ENCODE measurements at places on chromosomes 3 and 15. TPM values are rescaled to one million over a fixed set of nuclear protein-coding genes. Genes with fewer than 3 reads are reported as not detected.

DNA sequence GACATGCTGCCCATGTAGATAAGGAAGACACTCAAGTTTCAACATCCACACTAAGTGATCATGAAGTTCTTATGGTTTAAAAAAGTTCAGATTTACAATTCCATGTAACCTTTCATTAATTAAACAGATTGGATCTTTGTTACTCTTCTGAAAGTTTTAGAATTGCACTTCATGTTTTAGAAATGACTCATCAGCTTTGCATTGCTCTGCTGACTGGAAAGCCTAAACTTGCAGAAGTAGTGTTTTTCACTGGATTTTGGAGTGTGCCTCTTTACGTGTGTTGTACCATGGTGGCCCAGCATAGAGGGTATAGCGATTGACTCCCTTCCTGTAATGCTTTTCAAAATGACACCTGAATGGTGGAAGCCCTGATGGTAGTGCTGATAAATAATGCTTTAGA is 157.9 kb downstream of the BBX start:
- no peak for DNase-seq

DNA sequence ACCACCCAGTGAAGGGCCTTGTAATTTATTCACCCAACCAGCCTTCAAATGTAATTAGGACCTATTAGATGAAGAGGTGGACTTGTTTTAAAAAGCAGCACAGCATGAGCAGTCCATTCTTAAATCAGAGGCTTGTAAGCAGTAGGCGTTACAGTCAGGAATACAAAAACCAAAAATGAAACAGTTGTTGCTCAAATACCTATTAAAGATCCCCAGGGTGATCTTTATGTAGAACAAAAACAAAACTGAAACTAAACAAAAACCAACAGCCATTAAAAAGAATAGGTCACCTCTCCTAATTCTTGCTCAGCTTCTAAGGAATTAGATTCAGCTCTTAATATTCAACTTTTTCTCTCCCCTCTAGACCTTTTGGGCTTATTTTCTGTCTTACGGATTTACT is 104.9 kb upstream of the ST8SIA2 start:
- DNase-seq = no peak

GRCh38 chr3:32384938-32385337 is 6.7 kb upstream of the CMTM7 start:
- DNase-seq = no peak

- DNase-seq = no peak
Observed at GRCh38 chr15:25852661-25853524, 10.2 kb downstream of the ATP10A start.

GRCh38 chr3:39631136-39631535 is 163.7 kb downstream of the MOBP start:
- no peak for DNase-seq

DNA sequence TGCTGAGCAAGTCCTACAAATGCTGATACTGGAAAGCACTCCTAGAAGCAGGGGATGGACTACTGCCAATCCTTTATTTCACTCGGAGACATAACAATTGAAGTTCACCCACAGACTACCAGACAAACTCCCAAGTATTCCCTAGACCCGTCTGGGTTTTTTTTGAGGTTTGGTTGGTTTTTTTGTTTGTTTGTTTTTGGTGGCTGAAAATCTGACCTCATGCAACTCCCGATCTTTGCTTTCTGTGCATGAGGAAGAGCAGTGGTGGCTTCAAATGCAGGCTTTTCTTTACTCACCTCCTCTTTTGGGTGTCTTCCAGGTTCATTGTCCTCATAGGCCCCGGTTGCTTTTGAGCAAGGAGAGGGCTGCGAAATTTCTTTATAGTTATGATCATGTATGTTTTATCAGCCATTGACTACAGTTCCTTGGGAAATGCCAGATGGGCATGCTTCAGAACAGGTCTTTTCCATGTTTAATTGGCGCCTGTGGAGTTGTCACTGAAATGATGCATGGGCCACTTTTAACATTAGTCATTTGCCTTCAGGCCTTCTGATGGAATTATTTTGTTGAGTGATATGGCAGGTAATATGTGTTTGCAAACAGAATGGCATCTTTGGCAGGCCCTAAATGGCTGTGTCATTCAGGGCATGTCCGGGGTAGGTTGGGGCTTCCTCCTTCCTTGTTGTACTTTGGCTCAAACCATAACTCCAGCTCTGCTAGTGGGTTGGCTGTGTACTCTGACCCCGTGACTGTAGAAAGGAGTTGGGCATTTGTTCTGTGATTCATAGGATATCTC is 81.3 kb upstream of the ZBED2 start:
- DNase-seq = peak; percentile 82

DNA sequence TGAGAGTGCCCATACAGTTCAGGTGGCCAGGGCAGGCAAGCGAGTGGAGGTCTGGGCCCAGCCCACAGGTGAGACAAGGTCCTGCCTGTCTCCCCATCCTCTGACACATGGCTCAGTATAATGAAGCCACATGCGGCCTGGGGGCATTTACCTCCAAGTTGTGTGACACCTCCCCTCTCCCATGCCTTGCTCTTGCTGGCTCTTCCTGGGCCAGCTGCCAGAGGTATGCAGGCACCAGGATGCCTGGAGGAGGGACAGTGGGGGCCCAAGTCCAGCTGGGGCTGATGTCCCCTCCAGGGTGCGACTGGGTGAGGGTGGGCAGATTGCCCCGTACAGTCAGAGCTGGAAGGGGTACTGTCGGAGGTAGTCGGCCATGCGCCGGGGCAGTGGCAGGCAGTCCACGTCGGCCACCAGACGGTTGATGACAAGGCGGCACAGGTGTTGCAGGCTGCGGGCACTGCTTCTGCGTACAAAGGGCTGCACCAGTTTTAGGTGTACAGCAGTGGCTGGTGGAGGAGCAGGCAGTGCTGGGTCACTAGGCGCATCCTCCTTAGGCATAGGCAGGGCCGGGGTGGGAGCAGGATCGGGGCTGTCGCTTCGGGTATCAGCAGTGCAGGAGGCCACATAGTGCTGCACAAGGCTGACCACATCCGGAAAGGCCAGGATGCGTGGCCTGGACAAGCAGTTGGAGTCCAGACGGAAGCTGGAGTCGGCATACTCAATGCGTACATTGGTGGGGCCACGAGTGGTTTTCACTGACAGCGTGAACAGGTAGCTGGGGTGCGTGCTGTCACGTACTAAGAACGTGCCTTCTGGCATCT is 4.1 kb downstream of the CISH start:
- no peak for DNase-seq

DNA sequence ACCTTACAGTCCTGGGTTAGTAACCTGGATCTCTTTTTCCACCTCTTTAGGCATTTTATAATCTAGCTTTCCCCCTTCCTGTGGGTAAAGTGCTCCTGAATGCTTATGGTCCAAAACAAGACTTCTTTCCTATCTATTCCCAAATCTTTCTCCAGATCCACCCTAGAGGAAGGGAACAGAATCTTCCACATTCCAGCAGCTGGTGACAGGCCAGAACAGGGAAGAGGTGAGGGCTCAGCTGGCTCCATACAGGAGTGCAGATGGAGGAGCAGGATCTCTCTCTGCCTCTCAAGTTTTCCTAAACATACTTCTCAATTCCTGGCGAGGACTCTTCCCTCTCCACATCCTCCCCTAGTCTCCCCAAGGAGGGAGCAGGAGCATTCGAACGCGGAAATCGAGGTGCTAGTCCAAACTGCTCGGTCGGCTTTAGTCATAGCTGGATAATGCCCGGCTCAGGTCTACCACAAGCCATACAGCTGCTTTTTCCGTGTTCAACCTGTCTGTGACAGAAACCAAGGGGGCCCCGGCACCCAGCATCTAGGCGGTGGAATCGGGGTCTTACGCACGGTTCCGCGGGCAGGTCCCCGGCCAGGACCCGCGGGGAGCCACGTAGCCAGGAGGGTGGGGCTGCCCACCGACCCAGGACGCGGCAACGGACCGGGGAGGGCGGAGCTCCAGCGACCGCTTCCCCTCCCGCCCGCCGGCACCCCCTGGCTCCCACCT is 4.0 kb downstream of the RASSF1 start:
- no peak for DNase-seq

GRCh38 chr3:21954709-21955108 is 203.7 kb upstream of the ZNF385D start:
- DNase-seq = no peak

DNAH12 gene
- 0.11 TPM for total RNA-seq

C3orf22 gene
- total RNA-seq = not detected

All from HepG2 (cell line).